Thoracic aorta (tissue), 2 donors: ENCODE measurements at places on chromosomes 13 and 19. TPM values are rescaled to one million over a fixed set of nuclear protein-coding genes. Genes with fewer than 3 reads are reported as not detected.

GRCh38 chr19:2327773-2328400, 499 bp downstream of the LSM7 start:
- no peaks in the 10 kb centered on the region for H3K27me3 ChIP-seq
- DNase-seq, result peak; percentile 19
- peaks cover 5% of the 10 kb centered on the region for H3K36me3 ChIP-seq
- H3K27ac ChIP-seq, result peak overlapping the region; percentile 1
- H3K4me3 ChIP-seq, result peak overlapping the region; percentile 83

DNA sequence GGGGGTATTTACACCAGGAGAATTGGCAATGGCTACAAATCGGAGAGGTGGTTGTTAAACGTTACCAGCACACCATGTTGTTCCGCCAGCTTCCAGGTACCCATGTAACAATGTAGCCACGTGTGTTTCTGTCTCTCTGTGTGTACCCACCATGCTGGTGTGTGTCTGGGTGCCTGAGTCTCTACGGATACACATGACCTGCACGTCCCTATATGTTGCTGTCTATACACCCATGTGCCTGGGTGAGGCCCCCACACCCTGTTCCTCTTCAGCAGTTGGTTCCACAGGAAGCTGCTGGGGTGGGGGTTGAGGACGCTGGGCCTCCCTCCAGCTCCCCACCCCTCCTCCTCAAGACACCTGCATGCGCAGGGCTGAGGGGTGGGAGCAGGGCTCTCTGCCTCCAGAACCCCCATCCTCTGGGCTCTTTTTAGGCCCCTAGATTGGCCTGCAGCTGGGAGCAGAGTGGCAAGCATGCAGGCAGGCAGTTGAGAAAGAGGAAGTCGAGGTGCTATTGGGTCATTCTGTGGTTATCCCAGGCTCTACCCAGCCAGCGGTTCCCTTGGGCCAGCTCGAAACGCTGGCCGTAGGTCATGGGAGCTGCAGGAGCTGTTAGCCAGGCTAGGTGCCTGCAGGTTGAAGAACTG, at the start of gene ARHGEF18:
Gene ARHGEF18 (plus strand): TSS at position 351 of the 644 bp plus-strand sequence. CDS start 13,954 bp downstream, outside the sequence.
- no peaks in the 10 kb centered on the region for H3K27me3 ChIP-seq
- DNase-seq, result no peak
- H3K36me3 ChIP-seq, result no peaks in the 10 kb centered on the region
- H3K27ac ChIP-seq, result no peak within 1 kb of the TSS
- H3K4me1 ChIP-seq, result no peaks in the 10 kb centered on the region

- no peaks in the 10 kb centered on the region for H3K27me3 ChIP-seq
- H3K27ac ChIP-seq, result no peak overlapping the region
- DNase-seq, result no peak
- H3K4me3 ChIP-seq, result no peak overlapping the region
- H3K4me1 ChIP-seq, result no peaks in the 10 kb centered on the region
Measured at GRCh38 chr13:111329641-111330040, 9.2 kb downstream of the TEX29 start.

DNA sequence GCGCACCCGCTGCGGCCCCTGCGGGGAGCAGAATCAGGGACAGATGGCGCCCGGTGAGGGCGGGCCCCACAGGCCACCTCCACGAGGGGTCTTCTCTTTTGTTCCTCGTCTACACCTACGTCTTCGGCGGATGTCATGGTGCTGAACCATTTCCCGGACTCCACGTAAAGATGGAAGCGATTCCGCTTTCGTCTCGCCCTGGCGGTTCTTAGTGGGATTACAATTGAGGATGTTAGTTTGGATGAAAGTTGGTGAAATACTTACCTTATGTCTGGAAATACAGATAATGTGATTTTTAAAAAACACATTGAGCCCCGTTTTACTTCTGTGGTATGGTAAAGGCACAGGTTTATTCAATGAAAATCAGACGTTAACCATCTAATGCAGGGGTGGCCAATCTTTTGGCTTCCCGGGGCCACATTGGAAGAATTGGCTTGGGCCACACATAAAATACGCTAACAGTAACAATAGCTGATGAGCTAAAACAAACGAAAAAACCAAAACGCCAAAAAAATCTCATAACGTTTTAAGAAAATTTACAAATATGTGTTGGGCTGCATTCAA, 1.4 kb upstream of the ZMYM5 start:
- H3K36me3 ChIP-seq, result no peaks in the 10 kb centered on the region
- no peaks in the 10 kb centered on the region for H3K27me3 ChIP-seq

GRCh38 chr19:3725640-3726310, 17.6 kb downstream of the TJP3 start:
- no peak overlapping the region for H3K27ac ChIP-seq
- no peaks in the 10 kb centered on the region for H3K36me3 ChIP-seq
- no peak for DNase-seq
- peaks cover 9% of the 10 kb centered on the region for H3K27me3 ChIP-seq

- no peak for DNase-seq
- H3K4me3 ChIP-seq, result no peak overlapping the region
- H3K27ac ChIP-seq, result no peak overlapping the region
- H3K36me3 ChIP-seq, result no peaks in the 10 kb centered on the region
Measured at GRCh38 chr13:64020126-64020525, 2604.5 kb upstream of the PCDH20 start.

- no peak overlapping the region for H3K4me3 ChIP-seq
- H3K27ac ChIP-seq, result no peak overlapping the region
- H3K4me1 ChIP-seq, result no peaks in the 10 kb centered on the region
- no peaks in the 10 kb centered on the region for H3K27me3 ChIP-seq
- no peaks in the 10 kb centered on the region for H3K36me3 ChIP-seq
Measured at GRCh38 chr13:107834717-107835116, 380.6 kb downstream of the LIG4 start.

DNA sequence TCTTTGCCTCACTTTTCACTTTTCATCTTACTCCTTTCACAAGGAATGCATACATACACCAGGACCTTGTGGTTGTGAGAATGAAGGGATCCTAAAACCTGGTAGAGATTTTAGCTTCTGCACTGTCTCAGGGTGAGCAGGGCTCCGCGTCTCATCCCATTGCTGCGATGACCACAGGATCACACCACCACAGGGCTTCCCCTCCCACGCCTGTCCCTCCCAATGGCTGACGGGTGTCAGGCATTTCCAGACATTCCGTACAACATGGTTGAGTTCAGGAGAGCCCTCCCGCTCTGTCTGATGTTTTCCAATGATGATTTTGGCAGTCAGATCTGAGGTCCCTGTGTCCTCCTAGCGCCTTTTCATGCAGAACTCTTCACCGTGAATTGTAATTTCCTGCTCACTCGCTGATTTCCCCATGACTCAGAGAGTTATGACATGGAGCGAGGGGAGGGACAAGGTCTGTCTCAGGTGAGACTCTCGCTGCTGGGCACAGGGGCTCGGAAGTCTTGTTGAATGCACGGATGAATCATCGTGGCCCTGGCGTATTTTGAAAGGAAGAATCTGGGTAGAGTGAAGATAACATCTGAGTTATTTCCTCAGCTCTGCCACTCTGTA, 102.8 kb downstream of the TEX29 start:
- H3K36me3 ChIP-seq, result no peaks in the 10 kb centered on the region
- no peak for DNase-seq
- no peak overlapping the region for H3K27ac ChIP-seq
- no peaks in the 10 kb centered on the region for H3K27me3 ChIP-seq
- no peak overlapping the region for H3K4me3 ChIP-seq
- H3K4me1 ChIP-seq, result no peaks in the 10 kb centered on the region

DNA sequence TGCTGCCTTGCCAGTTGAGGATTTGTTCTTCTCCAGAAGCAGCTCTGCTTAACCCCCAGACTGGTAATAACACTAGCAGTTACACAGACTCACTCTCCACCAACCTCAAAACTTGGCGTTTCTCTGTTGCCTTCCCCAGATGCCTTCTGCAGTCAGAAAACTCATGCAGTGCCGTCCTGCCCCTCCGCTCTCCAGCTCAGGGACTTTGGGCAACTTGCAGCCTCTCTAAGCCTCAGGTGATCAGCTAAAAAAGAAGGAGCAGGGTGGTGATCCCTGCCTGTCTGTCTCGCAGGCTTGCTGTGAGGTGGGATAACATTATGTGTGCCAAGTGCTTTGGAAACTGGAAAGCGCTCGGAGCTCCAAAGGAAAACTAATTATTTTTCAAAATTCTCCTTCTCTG, 391.6 kb downstream of the HS6ST3 start:
- H3K36me3 ChIP-seq, result no peaks in the 10 kb centered on the region
- no peak overlapping the region for H3K4me3 ChIP-seq
- H3K4me1 ChIP-seq, result no peaks in the 10 kb centered on the region
- no peaks in the 10 kb centered on the region for H3K27me3 ChIP-seq
- no peak for DNase-seq

- H3K36me3 ChIP-seq, result no peaks in the 10 kb centered on the region
- H3K4me3 ChIP-seq, result no peak overlapping the region
- H3K27me3 ChIP-seq, result no peaks in the 10 kb centered on the region
- H3K4me1 ChIP-seq, result peaks cover 4% of the 10 kb centered on the region
- DNase-seq, result no peak
Measured at GRCh38 chr13:113937527-113938180, 36.2 kb downstream of the C13orf46 start.

DNA sequence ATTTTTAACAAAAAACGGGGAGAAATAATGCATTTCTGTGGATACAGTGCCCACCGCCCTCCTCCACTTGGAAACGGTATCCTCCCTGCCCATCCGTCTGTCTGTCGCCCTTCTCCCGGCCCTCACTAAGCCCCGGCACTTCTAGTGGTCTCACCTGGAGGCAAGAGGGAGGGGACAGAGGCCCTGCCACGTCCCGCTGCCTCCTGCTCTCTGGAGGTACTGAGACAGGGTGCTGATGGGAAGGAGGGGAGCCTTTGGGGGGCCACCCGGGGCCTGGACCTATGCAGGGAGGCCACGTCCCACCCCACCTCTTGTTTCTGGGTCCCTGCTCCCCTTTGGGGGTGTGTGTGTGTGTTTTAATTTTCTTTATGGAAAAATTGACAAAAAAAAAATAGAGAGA, 3.0 kb upstream of the HAMP start:
- no peaks in the 10 kb centered on the region for H3K27me3 ChIP-seq
- no peak overlapping the region for H3K27ac ChIP-seq
- no peak overlapping the region for H3K4me3 ChIP-seq
- peaks cover 24% of the 10 kb centered on the region for H3K36me3 ChIP-seq
- H3K4me1 ChIP-seq, result no peaks in the 10 kb centered on the region
- DNase-seq, result no peak

DNA sequence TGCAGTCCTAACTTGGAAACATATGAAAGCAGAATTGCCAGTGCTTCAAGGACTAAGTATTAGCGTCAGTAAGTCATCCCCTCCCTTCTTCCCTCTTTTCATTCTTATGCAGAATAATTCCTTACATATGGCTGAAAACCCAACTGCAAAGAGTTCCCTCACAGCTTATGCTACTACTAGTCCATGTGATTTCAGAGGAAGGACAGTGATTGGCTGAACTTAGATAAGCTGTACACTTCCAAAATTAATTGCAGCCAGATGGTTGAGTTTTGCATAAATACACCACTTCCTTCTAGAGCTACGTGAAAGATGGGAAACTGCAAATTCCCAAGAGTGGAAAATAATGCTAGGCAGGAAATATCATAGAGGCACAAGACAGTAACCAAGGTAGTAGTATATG, 730.4 kb downstream of the OLFM4 start:
- no peaks in the 10 kb centered on the region for H3K4me1 ChIP-seq
- H3K27ac ChIP-seq, result no peak overlapping the region
- H3K27me3 ChIP-seq, result no peaks in the 10 kb centered on the region
- no peaks in the 10 kb centered on the region for H3K36me3 ChIP-seq

- H3K4me1 ChIP-seq, result peaks cover 3% of the 10 kb centered on the region
- no peak overlapping the region for H3K27ac ChIP-seq
- no peak overlapping the region for H3K4me3 ChIP-seq
Measured at GRCh38 chr13:72774019-72774418, 7.7 kb downstream of the DIS3 start.

GRCh38 chr19:54010474-54010873, 19.0 kb downstream of the CACNG6 start:
- H3K27ac ChIP-seq, result no peak overlapping the region
- no peaks in the 10 kb centered on the region for H3K4me1 ChIP-seq
- no peak overlapping the region for H3K4me3 ChIP-seq
- H3K27me3 ChIP-seq, result no peaks in the 10 kb centered on the region
- H3K36me3 ChIP-seq, result no peaks in the 10 kb centered on the region

- H3K36me3 ChIP-seq, result no peaks in the 10 kb centered on the region
- no peaks in the 10 kb centered on the region for H3K4me1 ChIP-seq
- H3K4me3 ChIP-seq, result no peak overlapping the region
- H3K27ac ChIP-seq, result no peak overlapping the region
Measured at GRCh38 chr13:50730496-50731351, 112.8 kb downstream of the DLEU7 start.

- H3K4me1 ChIP-seq, result peaks cover 29% of the 10 kb centered on the region
- peaks cover 4% of the 10 kb centered on the region for H3K27me3 ChIP-seq
- peak overlapping the region; percentile 9 for H3K27ac ChIP-seq
- H3K36me3 ChIP-seq, result no peaks in the 10 kb centered on the region
- H3K4me3 ChIP-seq, result no peak overlapping the region
Measured at GRCh38 chr19:10007371-10008183, 2.7 kb downstream of the COL5A3 start.

DNA sequence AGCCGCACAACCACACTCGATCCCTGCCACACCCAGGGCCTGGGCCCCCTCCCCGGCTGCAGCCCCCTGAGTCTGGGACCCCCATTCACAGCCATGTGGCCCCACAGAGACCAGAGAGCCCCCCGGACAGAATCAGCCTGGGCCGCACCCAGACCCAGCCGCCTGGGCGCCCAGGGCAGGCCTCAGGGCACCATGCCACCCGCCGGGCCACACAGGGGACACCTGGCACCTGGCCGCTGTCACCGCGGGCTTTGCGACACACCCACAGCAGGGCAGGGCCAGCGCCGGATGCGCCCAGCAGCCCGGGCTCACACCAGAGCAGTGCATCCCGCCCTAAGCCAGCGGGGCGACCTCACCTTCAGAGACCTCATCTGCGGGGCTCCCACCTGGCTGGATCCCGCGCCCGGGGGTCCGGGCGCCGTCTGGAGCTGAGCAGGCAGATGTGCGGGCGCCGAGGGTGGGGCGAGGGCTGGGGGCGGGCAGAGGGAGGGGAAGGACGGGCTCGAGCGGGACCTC, 443 bp downstream of the TBXA2R start:
- H3K27ac ChIP-seq, result peak overlapping the region; percentile 99
- H3K4me1 ChIP-seq, result peaks cover 43% of the 10 kb centered on the region
- H3K4me3 ChIP-seq, result peak overlapping the region; percentile 87
- no peaks in the 10 kb centered on the region for H3K27me3 ChIP-seq

DNA sequence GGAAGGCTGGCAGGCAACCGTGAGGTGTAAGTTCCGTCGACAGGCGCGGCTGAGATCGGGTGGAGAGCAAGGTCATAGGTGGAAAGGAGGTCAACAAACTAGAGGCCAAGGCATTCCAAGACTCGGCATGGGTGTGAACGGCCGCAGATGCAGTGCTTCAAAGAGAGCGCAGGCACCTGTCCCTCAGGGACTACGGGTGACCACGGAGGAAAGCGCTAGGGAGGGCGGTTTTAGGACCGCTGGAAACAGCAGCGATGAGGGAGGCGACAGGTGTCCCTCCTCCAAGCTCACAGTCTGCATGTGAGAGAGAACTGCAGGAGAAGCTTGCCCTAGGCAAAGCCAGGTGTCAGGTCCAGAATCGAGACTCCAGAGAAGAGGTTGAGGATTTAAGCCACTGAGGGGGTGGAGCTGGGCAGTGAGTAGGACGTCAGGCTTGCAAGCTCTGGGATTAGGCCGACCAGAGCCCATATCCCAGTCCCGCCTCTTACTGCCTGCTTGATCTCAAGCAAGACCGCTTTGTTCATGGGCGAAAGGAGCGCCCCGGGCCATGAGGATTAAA, 1.6 kb upstream of the MLNR start:
- no peak for DNase-seq
- H3K36me3 ChIP-seq, result no peaks in the 10 kb centered on the region
- no peak overlapping the region for H3K27ac ChIP-seq
- no peak overlapping the region for H3K4me3 ChIP-seq
- peaks cover 5% of the 10 kb centered on the region for H3K27me3 ChIP-seq

Gene JSRP1
- total RNA-seq, result not detected

Gene RXFP2
- 0.21 TPM for total RNA-seq

Gene FARSA
- total RNA-seq, result 76.8 TPM

Gene ZNF614
- total RNA-seq, result 11.6 TPM

Gene TMEM143
- 6.3 TPM for total RNA-seq

Gene RNF225
- not detected for total RNA-seq

Gene FXYD7
- not detected for total RNA-seq

Gene HPN
- 0.35 TPM for total RNA-seq

Gene ZNF480
- 8.5 TPM for total RNA-seq

Gene PALM3
- not detected for total RNA-seq

Gene CEACAM21
- total RNA-seq, result 1.1 TPM
